Occipital lobe (tissue), 3 donors: ENCODE measurements at places on chromosomes 3 and 15.

DNA sequence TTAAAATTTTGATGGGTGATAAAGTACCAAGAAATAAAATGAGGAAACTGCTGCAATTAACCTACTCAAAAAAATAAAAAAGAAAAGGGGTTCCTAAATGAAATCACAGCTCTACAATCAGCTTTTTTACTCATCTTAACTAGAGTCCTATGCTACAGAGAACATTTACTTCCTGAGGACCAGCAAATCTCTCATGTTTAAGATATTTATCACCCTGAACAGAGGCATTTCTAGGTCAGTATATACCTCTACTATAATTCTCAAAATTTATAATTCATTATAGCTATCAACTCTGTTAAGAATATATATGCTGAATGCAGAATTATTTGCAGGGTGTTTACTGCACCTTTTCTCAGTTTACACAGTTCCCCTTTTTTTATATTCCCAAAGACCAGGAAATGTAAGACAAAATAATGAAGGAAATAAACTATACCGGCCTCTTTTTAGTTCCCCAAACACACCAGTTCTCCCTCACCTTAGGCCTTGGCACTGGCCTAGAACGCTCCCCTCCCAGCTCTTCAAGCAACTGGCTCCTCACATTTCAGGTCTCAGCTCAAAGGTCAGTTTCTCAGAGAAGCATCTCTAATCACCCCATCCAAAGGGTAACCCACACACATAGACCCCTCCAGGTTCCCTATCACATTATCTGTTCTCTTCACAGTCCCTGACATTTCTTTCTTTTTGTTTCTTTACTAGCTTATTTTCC lies 71.1 kb downstream of the LRRFIP2 start:
- no peak for DNase-seq

DNA sequence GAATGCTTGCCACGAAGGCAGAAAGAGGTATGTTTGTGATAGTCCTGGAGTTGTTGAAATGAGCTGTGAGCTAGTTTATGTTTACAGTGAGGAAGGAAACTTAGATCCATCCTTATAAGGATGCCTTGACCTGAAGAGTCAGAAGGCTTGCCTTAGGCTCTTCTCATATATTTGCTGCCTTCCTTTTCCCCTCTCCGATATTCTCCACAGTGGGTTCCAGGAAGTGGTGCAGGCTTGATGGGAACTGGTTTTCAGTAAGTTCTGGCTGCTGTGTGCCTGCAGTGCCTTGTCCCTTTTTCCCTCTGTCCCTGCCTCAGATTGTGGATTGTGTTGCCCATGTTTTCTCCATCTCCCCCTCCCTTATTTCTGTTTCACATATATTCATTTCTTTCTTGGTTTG lies 287.3 kb upstream of the UBE2E1 start:
- DNase-seq = no peak

DNA sequence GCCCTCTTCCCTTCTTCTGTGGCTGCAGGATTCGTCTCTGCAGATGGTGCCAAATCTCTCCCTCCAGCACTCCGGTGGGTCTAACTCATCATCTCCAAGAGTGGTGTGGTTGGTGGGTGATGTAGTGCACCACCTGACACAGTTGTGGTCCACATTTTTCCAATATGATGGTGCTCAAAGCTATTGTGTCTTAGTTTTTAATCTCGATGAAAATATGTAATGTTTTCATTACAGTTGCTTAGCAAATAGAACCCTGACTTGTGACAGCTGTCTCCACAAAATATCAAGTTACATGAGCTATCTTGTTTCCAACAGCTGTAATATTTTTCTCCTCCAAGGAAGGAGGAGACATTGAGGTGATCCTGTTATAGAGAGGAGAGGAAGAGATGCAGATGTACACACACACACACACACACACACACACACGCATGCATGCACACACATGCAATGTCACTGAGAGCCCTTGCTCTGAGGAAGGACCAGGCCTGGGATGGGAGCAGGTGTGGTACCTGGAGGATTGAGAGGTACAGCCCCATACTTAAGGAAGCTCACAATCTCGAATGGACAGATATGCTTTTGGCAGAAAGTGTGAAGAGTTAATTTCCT lies 15.7 kb upstream of the ESYT3 start:
- no peak for DNase-seq

DNA sequence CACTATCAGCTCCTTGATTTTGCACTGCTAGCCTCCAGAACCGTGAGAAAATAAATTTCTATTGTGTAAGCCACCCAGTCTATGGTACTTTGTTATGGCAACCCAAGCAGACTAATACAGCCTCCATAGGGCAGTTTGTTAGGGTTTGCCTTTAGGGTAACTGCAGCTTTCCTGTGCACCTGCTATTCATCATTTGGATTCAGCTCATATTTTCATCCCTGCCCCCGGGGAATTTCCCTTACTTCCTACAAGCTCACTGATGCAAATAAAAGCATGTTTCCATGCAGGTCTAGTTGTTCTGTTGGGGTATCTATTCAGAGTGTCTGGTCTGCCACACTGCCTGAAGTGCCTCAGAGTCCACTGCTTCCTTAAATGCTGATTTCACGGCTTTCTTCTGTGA lies 48.6 kb upstream of the ATOSA start:
- DNase-seq = no peak

GRCh38 chr15:63942486-63943365 lies 103.6 kb downstream of the DAPK2 start:
- DNase-seq = no peak

GRCh38 chr3:56556908-56557830 lies at the start of gene CCDC66:
Gene CCDC66 (plus strand): TSS chr3:56557175. CDS start chr3:56557243, 68 bp downstream.
- DNase-seq = peak; percentile 91

- no peak for DNase-seq
These were observed 563.4 kb upstream of the DPPA4 start for GRCh38 chr3:109900783-109901182.

DNA sequence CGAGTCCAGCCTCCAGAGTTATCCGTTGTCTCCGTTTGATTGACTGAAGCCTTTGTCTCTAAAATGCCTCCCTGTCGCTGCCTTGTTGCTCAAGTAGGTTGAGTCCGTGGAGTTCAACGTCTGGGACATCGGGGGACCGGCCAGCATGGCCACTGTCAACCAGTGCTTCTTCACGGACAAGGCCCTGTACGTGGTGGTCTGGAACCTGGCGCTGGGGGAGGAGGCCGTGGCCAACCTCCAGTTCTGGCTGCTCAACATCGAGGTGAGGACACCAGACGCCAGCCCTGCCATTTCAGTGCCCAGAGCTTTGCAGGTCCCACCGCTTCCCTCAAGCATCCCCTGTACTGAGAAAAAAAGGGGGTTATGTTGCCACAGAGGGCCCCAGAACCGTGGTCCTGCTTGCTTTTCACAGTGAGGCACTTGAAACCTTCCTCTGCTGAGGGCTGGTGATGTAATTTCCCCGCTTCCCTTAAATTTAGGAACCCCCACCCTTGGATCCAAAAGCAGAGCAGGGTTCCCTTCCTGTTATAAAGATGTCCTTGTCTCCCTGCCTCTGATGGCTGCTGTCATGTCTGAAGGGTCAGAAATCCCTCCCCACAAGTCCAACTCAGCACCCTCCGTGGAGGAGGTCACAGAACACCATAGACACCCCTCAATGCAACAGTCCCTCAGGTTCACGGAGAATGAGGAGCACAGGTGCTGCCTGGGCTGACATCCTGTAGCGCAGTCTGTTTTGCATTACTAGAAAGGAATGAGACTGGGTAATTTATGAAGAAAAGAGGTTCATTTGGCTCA lies 105.7 kb downstream of the LRRK1 start:
- no peak for DNase-seq

- DNase-seq = no peak
These were observed 165.6 kb downstream of the GMNC start for GRCh38 chr3:190696777-190697501.

- DNase-seq = no peak
These were observed 168.7 kb downstream of the PTPRG start for GRCh38 chr3:61730056-61730455.

- no peak for DNase-seq
These were observed 539.5 kb downstream of the NAALADL2 start for GRCh38 chr3:175398676-175399075.

GRCh38 chr3:9550999-9551398 lies 2.6 kb downstream of the LHFPL4 start:
- DNase-seq = no peak

DNA sequence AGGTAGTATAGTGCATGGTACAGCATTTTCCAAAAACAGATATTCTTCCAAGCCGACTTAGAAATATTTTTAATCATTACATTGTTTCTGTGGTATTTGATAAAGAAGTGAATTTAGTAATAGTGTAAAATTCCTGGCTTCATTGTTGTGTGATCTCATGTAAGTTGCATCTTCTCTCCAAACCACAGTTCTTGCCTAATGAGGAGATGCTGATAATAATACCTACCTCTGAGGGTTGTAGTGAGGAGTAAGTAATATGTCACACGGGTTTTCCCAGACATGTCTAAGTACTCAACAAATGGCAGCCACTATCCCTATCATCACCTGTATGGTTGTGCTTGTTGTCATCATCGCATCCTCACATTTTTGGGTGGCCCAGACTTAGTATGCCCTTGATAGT lies 167.3 kb downstream of the SLCO3A1 start:
- DNase-seq = no peak

- no peak for DNase-seq
These were observed 215.3 kb upstream of the CHRM5 start for GRCh38 chr15:33753012-33753411.
